ENCODE measurements at places on chromosomes 5 and 9.

- DNase-seq, result no peak
Measured at GRCh38 chr5:2112173-2113025, 229.7 kb upstream of the IRX4 start.

GRCh38 chr9:71514344-71514975 is 253.9 kb downstream of the CEMIP2 start:
- DNase-seq, result no peak

DNA sequence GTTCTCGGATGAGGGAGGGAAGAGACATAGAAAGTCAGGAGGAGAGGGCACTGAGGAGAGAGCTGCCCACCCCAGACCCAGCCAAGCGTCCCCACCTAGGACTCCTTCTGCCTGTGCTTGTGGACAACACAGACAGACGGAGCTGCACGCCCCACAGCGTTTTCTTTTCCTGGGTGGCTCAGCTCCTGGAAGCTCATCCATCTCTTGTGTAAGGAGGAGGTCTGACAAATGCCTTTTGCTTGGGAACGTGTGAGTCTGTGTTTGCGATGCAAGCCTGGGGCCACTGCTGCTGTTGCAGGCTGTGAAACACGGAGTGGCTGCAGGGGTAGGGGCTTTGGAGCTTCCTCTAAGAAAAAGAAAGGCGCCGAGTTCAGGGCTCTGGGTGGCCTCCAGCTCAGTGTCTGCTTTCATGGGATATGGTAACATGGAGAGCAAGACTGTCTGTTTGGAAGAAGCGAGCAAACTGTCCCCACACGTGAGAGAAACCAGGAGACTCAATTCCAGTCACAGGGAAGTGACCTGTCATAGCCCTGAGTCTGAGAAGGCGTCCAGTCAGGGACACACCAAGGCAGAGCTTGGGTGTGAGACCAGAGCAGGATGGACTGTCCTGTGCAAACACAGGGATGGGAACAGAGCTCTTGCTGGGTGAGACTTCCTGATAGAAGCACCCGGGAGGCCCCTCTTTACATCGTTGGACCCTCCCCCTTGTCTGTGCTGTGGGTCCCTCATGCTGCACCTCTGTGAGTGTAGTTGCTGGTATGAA is 42.7 kb downstream of the GADD45G start:
- no peak for DNase-seq

- no peak for DNase-seq
Measured at GRCh38 chr9:91897201-91897600, 52.8 kb downstream of the ROR2 start.

DNA sequence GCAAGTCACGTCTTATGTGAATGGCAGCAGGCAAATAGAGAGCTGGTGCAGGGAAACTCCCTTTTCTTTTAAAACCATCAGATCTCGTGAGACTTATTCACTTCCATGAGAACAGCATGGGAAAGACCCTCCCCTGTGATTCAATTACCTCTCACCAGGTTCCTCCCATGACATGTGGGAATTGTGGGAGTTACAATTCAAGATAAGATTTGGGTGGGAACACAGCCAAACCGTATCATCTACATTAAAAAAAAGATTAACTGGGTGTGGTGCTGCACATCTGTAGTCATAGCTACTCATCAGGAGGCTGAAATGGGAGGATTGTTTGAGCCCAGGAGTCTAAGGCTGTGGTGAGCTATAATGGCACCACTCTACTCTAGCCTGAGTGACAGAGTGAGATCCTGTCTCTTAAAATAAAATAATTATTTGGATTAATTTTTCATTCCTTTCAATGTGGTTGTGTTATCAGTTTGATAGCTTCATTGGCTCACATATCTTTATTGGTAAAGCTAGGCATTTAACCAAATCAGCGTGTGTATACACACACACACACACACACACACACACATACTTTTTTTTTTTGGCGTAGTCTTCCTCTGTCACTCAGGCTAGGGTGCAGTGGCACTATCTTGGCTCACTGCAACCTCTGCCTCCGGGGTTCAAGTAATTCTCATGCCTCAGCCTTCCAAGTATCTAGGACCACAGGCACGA is 21.8 kb downstream of the DENND4C start:
- no peak for DNase-seq

- no peak for DNase-seq
Measured at GRCh38 chr9:126581893-126582292, 31.8 kb upstream of the LMX1B start.

DNA sequence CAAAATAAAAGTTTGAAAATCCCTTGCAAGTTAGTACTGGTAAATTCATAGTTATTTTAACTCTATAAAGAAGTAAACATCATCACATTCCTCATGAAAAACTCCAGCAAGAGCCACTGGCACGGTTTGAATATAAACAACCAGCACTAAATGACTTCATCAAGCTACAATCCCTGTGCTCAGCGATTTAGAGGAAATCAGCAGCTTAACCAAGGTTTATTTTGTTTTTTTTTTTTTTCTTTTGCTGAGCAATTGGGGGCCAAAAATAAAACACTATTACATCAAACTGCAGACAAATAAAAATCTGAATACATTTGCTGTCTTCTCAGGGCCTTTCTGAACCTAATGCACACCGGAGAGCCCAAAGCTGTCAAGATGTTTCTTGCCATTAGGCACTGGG is 106.2 kb upstream of the SLC24A2 start:
- DNase-seq, result no peak

DNA sequence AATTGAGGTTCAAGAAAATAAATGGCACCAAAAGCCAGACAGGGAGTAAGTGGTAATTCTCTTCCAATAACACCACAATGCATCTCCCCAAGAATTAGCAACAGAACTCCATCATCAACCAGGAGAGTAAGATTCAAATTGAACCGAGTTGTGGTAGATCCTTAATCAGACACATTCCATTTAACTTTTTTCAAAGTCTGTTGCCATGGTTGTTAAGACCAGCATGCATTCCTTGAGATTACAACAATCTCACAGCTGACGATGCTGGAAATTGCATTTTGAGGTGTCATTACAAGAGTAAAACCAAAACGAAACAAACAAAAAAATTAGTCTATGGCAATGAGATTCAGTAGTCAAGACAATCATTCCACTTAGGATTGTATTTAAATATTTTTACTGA is 78.9 kb upstream of the ZNF462 start:
- DNase-seq, result no peak

DNA sequence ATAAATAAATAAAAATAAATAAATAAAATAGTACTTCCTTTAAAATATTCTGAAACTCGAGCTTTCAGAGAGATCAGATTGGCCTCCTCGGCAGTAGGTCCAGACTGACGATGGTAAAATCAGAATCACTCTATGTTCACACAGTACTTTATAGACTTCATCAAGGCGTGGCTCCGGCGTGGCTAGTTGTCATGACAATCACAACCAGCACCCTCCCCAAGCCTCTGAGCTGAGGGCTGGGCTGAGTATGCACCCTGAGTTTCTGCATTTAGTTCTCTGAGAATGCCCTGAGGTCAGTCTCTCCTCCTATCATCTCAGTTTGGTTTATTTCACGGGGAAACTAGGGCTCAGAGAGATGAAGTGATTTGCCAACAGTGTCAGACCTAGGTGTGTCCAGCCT is 43.3 kb upstream of the BARHL1 start:
- DNase-seq, result no peak

- DNase-seq, result no peak
Measured at GRCh38 chr5:59034498-59035186, 451.8 kb downstream of the RAB3C start.

DNA sequence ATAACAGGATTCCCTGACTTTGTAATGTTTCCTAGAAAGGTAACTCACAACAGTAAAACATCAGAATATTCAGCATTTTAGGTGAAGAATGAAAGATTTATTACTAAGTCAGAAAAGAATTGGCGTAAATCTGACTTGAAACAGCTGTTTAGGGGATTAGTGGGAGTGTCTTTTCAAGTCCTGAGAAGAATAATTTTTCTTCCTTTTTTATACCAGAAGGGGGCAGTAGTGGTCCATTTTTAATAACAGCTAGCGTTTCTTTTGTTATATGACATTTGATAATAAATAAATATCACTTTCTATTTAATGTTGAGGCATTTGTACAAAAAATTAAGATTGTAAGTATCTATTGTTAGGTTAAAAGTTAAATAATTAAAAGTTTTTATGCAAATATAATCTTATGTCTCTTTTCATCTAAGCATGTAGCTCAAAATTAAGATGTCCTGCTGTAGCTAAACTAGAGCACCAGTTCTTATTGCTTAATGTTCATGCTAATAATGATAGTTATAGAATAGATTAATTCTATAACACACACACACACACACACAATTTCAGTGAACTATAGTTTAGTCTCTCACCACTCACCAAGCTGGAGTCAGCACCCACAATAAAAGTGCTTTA is 258.7 kb upstream of the ARRDC3 start:
- no peak for DNase-seq

DNA sequence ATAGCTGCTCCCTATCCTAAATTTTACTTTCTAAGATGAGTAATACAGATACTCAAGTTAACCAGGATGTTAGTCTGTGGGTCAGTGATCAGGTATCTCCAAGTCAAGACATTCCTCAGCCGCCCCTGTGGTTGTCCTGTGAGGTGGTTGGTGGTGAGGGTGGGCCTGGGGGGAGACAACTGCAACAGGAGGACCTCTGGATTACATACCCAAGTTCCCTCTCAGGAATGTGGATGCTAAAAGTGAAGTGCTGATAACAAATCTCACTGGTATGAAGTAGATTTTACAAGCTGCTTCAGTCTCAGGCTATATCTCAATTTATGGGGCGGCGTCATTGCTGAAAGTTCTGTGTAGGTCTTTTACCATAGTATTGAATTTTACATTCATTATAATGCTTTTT is 38.3 kb downstream of the SLC1A3 start:
- DNase-seq, result no peak

GRCh38 chr5:44952376-44952775 is 143.6 kb downstream of the MRPS30 start:
- no peak for DNase-seq

- DNase-seq, result no peak
Measured at GRCh38 chr5:18954239-18954638, 1033.8 kb downstream of the CDH18 start.

GRCh38 chr9:504921-505740 is 290.5 kb downstream of the DOCK8 start:
- no peak for DNase-seq

DNA sequence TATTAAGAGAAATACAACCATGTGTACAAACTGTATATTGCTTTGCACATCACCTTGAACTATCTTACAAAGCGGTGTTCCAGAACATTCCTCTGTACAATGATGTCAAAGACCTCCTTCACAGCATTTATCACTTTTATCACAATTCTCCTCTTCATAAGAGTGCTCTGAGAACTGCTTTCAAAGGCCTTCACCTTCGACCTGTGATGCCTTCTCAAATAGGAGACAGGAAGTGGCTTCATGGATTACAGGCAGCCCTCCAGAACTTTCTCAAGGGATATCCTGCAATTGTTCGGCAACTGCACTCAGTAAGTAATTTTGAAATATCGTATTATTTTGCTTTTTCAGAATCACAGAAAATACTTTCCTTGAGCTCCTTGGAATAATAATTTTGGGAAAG is 68.0 kb upstream of the IL7R start:
- no peak for DNase-seq

DNA sequence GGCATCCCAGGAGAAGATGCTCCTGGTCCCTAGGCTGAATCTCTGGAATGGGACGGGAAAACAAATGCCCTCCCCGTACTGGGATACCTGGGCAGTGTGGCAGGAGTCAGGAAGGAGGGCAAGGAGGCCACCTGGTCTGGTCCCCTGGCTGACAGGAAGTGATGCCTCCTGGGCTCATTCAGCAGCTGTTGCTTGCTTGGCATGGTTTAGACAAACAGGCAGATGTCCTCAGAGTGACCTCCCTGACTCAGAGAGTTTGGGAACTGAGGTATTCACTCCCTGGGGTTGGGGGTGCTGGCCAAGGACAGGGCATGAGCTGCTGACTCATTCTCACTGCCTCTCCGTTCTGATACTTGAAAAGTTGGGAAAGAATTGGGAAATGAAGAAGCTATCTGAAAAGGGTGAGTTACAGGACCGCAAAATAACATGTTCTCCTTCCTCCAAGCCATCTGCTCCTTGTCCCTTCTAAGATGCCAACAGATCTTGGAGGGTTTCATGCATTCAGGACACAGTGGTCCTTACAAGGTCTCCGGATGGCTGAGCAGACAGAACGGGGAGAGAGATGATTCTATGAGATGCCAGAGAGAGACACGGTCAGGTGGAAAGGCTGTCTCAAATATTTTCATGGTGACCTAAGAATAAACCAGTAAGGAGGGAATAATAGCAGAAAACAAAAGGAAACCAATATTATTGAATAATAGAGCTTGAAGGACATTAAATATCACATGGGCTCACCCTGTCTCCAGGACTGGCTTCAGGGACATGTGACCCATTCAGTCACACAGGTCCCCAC is 534.5 kb downstream of the BNC2 start:
- DNase-seq, result no peak

DNA sequence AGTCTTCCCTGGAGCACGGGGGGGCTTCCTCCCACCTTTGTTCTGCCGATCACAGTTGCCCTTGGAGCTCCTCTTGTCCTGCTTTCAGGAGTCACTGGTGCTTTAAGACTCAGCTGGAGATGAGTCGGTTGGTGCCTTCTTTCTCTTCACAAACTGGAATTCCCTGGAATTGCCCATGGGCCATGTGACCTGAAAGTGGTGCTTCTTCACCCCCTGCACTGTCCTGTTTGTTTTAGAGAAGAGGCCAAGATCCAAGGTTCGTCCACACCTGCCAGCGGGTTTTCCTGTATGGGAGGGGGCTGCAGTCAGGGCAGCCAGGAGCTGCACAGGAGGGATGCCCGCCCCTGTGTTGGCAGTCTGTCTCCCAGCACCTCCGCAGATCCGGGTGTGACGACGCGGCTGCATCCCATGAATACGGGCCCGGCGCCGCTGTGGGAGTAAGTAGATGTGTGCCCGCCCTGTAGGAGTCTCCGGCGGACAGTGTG is 9.5 kb upstream of the MRPS2 start:
- no peak for DNase-seq

GRCh38 chr9:126328407-126328806 is 1.8 kb downstream of the MVB12B start:
- no peak for DNase-seq

GRCh38 chr9:12833701-12834100 is 58.9 kb downstream of the LURAP1L start:
- no peak for DNase-seq

- DNase-seq, result no peak
Measured at GRCh38 chr9:133632806-133633680, 3.1 kb upstream of the DBH start.

GRCh38 chr5:178595150-178595549 is 5.0 kb upstream of the COL23A1 start:
- no peak for DNase-seq

- DNase-seq, result no peak
Measured at GRCh38 chr5:1497242-1497777, 26.4 kb downstream of the LPCAT1 start.

- no peak for DNase-seq
Measured at GRCh38 chr9:81182431-81182830, 506.9 kb downstream of the TLE1 start.

- DNase-seq, result no peak
Measured at GRCh38 chr5:132640613-132641012, 17.4 kb upstream of the IL13 start.

GRCh38 chr9:6152788-6153187 is 62.8 kb upstream of the IL33 start:
- DNase-seq, result no peak

- no peak for DNase-seq
Measured at GRCh38 chr5:91556-92263, at the start of gene PLEKHG4B. PLEKHG4B (plus strand) TSS chr5:92168; CDS start chr5:92232, 64 bp downstream.

Data from activated T-helper 9 cell treated with anti-CD3 and anti-CD28 coated beads, Interleukin-2, amount 50 U/mL, for 16 hours (primary cell).